ENCODE measurements at places on chromosomes 3 and 15.

DNA sequence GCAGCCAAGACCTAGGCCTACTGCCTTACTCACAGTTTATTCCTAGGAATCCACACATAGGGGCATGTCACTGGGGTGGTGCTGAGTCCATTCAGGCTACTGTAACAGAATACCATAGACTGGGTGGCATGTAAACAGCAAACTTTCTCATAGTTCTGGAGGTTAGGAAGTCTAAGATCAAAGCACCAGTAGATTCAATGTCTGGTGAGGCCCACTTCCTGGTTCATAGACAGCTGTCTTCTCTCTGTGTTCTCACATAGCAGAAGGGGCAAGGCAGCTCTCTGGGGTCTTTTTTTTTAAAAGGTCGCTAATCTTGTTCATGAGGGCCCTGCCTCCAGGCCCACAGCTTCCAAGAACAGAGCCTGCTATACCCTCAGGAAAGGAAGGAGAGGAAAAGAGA is 113.9 kb upstream of the MANF start:
- no peak for DNase-seq

DNA sequence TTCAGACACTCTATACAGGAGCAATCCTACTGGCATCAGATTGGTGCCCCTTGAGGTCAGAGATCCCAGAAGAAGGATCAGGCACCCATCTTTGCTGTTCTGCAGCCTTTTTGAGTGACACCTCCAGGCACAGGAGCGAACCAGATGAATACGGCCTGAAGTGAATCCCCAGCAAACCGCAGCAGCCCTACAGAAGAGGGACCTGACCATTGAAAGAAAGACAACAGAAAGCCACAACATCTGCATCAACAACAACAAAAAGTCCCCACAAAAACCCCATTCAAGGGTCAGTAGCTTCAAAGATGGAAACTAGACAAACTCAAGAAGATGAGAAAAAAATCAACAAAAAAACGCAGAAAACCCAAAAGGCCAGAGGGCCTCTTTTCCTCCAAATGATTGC is 130.4 kb downstream of the PPM1L start:
- DNase-seq, result no peak

DNA sequence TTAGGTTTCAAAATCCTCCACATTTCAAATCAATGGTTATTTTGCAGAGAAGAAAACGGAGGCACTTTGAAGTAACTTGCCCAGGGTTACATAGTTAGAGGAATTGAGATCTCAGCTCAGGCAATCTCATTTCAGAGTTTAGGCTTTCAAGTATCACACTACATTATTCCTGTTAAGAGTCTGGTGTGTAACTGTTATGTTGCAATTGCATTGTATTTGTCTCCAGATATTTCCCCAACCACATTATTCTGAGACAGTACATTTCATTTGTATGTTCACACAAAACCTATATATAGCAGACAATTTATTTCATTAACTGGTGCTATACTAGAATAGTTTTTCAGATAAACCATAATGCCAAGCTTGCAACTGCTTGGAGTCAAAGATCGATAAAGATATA is 154.2 kb upstream of the TSPAN3 start:
- DNase-seq, result no peak

DNA sequence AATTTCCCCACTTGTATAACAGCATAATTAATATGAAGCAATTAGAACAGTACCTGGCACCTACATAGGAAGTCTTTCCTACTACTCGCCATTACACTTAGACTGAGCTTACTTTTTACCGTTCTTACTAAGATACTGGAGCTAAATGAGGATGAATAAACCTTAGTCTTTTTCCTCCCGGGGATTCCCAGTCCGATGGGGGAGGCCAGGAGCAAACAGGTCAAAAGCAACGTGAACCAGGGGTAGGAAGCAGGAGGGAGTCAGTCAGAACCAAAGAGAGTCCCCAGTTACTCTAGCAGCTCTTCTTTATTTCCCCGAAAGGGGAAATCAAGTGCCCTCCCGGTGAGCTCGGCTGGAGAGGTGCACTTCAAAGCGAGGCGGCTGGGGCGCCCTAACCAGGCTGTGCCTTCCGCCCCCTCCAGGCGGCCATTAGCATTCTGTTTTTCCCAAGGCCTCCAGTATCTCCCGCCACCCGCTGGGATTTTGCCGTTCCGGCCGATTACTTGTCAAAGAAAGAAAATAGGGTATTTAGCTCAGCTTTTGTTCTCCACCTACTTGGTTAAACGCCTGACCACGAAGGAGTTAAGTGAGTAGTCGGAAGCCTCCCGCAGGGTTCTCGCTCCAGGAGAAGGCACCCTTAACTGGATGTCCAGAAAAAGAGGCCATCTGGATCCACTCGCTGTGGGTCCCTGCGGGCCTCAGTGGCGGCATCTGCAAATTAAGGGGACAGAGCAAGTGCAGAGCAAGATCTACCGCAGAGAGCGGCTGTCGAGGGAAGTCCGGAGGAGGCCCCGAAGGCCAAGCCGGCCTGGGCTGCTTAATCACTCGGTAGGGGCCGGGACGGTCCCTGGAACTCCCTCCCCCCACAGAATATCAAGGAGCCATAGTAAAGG is 6.3 kb upstream of the EOMES start:
- no peak for DNase-seq

DNA sequence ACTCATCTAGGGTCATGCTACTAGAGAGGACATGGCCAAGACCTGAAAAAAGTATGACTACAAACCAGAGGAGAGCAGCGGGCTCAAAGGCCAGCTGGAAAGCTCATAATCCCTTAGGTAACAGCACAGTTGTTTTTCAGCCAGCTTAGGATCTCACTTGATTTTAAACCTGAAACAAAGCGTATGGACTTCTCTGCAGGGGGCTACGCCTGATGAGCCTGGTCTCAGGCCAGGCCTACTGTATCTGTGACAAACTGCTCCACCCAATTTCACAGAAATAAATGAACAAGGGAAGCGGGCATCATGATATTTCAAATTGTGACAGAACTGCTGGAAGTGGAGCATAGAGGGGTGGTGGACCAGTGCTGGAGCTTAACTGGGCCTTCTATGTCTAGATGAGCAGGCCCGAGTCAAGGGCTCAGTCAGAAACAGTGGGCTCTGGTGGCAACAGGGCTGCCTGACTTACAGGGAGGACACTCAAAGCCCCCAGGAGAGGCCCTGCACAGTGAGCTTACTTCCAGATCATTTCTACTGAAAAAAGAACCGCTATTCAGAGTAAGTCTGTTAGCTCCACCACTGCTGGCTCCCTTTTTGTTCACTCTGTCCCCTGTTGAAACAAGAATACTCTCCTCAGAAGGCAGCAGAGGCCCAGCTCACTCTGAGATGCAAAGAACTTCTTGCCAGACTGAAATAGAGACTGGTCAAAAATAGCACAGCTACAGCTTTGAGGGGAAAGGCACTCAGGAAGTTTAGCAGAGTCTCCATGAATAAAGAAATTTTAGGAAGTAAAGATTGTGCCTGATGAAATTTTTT is 47.0 kb downstream of the LRIG1 start:
- no peak for DNase-seq

DNA sequence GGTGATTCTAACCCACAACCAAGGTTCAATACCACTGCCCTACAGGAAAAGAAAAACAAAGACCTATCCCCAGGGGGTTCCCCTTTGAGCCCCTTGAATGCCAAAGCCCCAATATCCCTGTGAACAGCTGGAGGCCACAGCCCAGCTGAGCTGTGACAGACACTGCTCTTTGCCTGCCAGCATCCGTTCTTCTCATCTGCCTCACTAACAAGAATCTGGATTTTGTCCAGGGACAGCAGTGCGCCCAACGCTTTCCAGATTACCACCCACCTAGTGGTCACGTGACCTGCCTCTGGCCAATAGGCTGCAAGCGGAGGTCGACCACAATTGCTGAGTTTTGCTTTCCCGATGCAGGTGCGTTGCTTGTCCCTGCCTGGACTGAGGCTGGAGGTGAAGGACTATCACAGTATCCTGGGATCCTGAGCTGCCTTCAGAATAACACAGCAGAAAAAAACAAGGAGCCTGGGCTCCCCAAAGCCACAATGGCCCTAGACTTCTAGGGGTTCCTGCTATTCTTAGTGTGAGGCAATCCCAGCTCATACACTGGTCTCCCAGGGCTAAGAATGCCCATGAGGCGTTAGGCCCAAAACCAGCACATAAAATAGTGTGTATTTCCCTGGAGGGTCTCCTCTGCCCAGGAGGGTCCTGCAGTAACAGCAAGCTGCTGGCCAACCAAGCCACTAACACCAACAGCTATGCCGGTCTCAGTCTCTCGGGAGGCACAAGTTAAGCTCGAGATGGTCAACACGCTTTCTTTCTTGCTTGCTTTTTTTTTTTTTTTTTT is 13.8 kb downstream of the BDH1 start:
- DNase-seq, result no peak

- no peak for DNase-seq
Measured at GRCh38 chr3:114418724-114419543, 125.1 kb downstream of the TIGIT start.

GRCh38 chr3:156750874-156751245 is 75.3 kb upstream of the LEKR1 start:
- DNase-seq, result no peak

- no peak for DNase-seq
Measured at GRCh38 chr15:69983696-69984265, 113.9 kb downstream of the TLE3 start.

GRCh38 chr3:155018621-155019330 is 61.3 kb upstream of the MME start:
- DNase-seq, result no peak

DNA sequence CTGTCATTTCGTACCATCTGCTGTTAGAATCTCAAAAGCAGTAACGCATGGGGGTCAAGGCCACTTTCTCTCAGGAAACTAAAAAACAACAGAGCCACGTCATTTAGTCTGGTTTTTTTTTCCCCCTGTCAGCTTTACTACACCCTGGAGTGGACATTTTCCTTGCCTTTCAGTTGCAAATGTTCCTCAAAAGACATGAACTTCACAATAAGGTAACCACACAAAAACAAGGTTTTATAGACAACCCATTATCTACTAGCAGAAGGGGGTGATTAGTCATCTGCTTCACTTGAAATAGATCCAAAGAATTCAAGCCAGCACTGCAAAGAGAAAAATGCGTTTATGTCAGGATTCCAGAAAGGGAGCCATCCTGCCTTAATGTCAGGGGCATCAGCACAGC is 171.8 kb upstream of the CDIN1 start:
- DNase-seq, result no peak

DNA sequence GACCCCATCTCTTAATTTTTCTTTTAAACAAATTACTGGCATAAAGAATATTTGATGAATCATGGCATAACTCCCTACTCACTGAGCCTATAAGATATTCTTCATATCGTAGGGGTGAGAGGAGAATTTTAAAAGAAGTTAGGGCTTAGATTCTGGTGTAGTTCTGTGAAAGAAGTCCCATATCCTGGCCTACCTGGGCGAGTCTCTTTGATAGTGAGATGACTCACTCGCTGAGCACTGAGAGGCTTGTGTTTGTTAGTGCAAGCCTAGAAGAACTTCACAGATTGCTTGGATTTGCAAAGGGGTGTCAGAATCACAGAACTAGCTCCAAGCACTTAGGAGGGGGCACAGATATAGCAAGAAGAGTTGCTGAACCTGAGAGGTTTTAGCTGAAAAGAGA is 133.8 kb upstream of the TMC3 start:
- DNase-seq, result no peak

DNA sequence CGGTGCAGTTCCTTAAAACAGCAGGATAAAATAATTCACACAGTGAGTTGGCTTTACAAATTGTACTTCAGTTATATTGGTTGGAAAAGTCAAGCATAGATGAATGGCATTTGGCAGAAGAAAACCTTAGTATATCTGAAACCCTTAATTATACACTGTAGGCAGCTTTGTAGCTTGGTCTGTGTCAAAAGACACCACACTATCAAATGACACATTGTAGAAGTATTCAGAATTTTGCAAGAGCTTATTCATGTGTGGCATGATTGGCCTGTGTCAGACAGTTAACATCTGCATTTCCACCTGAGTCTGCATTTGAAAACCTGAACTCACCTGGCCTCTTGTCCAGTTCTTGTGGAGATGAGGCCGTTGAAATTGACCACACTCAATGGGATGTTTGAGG is 13.8 kb downstream of the TMEM266 start:
- no peak for DNase-seq
